ENCODE measurements at places on chromosomes 16 and 17.
A peak's percentile ranks its signal among the peaks of the same experiment; 100 is the strongest.

DNA sequence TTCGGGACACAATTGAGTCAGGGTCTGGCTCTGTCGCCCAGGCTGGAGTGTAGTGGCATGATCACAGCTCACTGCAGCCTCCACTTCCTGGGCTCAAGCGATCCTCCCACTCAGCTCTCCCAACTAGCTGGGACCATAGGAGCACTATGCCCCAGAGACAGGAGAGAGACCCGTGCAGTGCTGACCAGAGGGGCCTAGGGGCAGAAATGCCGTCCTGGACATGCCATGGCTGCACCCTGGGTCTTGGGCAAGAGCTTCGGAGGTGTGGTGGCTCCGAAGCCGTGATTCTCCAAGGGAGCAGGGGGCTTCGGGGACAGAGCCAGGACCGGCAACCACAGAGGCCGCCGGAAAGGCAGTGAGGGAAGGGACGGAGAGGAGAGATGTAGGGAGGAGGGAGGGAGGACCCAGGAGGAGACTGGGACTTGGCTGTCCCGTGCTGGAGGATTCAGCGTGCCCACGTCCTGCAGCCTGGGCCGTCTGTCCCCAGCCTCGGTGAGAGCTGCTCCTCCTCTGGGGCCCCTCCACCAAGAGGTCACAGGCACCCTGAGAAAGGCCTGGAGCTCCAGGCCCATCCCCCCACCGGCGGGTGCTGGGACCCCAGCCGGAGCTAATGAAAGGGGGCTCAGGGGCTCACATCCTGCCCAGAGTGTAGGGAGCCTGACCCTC is 21.9 kb downstream of the TPSD1 start:
- no peak for DNase-seq

- DNase-seq, result no peak
These were observed 263.5 kb upstream of the AXIN2 start for GRCh38 chr17:65824901-65825300.

GRCh38 chr17:3539881-3540540 is 17.6 kb downstream of the TRPV3 start:
- DNase-seq, result no peak

GRCh38 chr17:66533572-66533971 is 231.2 kb downstream of the PRKCA start:
- DNase-seq, result no peak

GRCh38 chr16:14101415-14101814 is 30.3 kb downstream of the MRTFB start:
- DNase-seq, result no peak

- DNase-seq, result no peak
These were observed 18.2 kb upstream of the KRT20 start for GRCh38 chr17:40903129-40903847.

DNA sequence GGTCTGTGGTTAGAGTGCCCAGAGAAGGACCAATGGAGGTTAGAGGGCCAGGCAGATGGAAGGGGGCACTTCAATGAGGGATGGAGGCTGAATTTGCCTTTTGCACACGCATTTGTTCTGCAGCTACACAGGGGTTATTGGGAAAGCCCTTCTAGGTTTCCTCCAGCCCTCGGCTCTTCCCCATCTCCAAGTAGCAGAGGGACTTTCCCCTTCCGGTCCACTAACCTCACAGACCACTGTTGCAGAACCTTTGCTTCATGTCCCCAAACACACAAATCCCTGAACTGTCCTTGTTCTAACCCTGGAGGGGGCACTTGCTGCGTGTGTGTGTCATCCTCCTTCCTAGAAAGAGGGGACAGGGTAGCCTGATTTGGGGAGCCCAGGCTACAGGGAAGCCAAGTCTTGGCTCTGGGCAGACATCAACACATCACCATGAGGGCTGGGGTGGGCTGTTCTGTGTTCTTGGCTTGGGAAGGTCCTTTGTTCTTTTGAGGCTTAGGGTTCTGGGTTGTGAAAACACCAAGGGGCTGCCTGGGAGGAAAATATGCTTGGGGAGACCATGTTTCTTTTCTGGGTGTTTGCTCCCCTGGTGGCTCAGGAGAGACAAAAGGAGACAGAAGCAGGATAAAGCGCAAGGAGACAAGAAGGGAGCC is 7.3 kb upstream of the NR1D1 start:
- DNase-seq, result no peak

GRCh38 chr16:2019518-2019920 is at the start of gene NPW:
TSS of gene NPW (plus strand) at chr16:2019785.
- DNase-seq, result no peak

DNA sequence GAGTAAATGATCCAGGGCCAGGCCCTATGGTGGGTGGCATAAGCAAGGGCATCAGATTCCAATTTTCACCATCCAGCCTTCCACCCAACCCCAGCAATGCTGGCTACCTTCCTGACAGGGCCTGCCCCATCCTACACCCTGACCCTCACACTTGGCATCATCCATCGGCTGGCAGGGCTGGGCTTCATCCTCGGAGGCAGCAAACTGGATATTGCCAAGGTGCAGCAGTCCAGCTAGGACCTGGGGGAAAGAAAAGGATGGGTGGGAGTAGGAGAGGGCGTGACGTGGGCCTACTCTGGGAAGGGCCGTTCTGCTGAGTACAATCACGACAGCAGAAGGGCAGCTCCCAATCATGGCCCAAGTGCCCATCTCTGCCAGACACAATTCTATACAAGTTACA is 23.5 kb downstream of the MYO19 start:
- DNase-seq, result no peak

- peak; percentile 89 for DNase-seq
These were observed 1.1 kb upstream of the STUB1 start for GRCh38 chr16:678858-679813.

GRCh38 chr17:14454746-14455145 is 153.9 kb downstream of the HS3ST3B1 start:
- DNase-seq, result no peak

- no peak for DNase-seq
These were observed 56.5 kb downstream of the CYTH1 start for GRCh38 chr17:78725448-78726021.

DNA sequence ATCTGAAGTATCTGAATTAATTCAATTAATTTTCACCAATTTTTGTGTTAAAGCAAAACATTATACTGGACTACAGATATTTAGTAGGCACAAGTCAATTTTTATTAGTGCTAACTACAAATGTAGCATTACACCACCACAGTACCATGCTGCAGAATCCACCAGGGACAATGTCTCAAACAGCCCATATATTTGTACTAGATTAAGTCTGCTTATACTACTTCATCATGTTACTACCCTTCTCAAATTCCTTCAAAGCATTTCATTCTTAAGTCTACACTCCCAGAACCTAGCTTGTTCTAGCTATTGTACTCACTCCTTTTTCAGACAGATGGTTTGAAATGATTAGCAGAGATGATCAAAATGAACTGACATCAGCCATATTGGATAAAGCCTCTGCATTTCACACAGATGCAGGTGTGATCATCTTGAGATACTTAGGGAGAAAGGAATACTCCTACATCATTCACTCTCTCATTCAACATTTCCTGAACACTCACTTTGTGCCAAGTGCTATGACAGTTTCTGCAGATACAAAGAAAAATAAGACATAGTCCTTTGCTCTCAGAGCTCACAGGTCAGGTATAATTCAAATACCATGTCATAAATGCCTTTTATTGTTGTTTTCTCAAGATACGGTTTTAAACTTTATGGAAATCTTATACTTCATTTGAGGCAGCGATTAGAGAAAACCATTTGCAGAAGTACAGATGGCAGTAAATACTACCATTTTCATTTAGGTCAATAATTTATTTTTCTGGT is 47.7 kb downstream of the SMURF2 start:
- DNase-seq, result no peak

DNA sequence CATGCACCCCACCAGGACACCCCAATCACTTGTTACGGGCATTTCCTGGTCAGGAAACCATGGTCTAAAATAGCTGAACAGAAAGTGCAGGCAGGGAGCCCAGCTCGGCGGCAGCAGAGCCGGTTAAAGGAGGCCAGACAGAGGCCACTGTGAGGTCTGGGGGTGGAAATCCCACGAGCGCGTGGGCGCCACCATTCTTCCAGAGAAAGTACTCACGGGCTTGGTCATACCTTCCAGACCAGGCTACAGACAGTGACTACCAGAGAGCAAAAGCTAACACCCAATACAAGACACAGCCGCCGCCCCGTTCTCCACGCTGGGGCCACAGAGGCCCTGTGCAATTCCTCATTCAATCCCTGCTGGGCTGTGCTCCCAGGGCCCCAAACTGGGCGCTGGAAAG is 11.9 kb downstream of the CEP131 start:
- DNase-seq, result no peak

DNA sequence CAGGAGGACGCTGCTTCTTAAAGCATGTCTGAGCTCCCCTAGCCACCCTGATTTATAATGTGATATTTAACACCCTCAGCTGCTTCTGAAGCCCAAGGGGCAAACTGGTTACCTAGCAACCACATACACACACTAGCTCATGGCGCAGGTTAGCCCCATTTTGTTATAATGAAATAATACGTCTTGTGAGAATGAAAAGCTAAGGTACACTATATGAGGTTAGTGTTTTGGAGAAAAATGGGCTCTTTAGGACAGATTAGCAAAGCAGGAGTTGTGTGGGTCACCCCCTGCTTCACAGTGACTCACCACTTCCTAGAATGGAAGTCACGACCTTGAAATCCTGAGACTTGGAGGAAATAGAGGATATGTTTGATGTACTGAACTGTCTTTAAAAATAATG is 404.8 kb upstream of the HSBP1 start:
- DNase-seq, result no peak

DNA sequence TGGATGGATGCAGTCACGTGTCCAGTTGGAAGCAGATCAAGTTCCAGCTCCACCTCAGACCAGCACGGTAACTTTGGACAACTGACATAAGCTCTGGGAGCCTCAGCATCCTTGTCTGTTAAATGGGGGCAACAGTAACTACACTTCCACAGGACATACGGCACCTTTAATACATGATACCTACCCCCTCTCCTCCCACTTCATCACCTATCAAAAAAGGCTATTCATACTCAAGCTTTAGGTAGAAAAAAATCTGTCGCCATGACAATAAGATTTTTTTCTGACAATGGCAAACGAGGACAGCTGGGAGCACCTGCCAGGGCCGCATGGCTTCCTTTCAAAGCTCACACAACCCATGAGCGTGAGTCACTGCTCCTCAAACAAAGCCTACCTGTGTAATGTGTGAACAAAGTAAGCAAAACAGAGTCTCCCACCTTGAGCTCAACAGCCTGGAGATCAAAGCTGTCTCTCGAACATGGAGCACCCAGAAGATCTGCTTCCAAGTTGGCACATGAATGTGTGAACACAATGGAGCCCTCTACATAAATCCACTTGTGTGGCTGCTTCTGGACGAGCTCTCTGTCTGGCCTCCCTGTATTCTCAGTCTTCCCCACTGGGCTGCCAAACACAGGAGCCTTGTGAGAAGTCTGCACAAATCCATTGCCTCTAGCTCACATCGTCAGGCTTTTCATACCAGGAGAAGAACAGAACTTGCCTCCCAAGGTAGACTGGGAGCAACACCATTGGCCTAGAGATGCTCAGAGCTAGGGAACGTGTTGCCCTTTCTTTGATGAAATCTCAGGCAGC is 459.7 kb downstream of the SOX9 start:
- DNase-seq, result no peak

- DNase-seq, result no peak
These were observed 115.1 kb upstream of the RPL38 start for GRCh38 chr17:74088285-74088933.

- DNase-seq, result no peak
These were observed at the start of gene ASPA for GRCh38 chr17:3475812-3476610. TSS of gene ASPA (plus strand) at chr17:3475997. CDS start at chr17:3476160, 163 bp downstream.

- DNase-seq, result peak; percentile 62
These were observed at the start of gene ITGB4 for GRCh38 chr17:75720656-75721462. TSS of gene ITGB4 (plus strand) at chr17:75721459. CDS start at chr17:75724704, 3,245 bp downstream.

DNA sequence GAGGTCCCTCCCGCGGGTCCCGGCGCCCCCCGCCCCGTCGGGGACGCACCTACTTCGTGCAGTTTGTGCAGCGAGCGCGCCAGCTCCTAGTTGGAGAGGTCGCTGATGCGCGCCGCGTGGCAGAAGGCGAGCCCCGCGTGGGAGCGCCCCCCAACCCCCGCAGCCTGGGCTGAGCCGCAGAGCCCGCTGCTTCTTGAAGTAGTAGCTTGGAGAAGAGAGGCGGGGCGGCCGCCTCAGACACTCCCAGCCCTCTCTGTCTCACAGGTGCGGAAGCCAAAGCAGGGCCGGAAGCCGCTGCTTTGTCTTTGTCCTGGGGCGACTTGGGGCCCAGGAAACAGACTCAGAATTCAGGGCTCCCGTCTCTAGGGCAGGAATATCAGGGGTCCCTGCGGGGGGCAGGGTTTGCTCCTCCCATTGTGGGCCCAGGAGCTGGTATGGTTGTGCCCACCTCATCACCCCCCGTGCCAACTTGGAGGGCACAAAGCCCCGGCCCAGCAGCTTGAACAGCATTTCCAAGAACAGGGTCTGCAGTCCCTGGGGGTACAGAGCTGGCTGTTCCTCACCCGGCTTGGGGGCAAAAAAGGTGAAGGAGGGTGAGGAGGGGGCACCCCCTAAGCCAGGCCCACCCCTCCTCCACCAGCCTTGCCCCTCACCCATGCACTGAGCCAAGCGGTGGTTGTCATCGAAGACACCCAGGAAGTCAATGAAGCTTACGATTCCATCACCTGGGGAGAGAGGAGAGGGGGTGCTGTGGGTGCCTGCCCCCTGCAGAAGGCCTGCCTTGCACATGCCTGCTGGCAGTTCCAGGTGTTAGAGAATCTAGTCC is 13.5 kb downstream of the SPATA32 start:
- peak; percentile 75 for DNase-seq

DNA sequence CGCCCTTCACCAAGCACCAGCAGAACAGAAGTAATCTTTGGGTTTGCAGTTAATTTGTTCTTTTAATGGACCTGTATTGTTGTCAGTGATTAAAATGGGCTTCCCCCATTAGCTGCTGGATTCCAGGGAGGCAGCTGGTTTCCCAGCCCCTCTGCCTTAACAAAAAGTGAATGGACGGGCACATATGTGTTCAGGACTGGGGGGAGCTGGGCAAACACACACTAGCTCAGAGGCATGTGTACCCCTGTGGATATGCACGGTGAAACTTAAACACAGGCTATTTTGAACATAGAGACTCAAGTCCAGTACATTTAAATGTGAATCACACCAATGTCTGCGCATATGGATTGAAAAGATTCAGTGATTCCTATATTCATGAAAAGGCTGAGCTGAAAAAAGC is 25.5 kb upstream of the TMEM132E start:
- DNase-seq, result no peak

DNA sequence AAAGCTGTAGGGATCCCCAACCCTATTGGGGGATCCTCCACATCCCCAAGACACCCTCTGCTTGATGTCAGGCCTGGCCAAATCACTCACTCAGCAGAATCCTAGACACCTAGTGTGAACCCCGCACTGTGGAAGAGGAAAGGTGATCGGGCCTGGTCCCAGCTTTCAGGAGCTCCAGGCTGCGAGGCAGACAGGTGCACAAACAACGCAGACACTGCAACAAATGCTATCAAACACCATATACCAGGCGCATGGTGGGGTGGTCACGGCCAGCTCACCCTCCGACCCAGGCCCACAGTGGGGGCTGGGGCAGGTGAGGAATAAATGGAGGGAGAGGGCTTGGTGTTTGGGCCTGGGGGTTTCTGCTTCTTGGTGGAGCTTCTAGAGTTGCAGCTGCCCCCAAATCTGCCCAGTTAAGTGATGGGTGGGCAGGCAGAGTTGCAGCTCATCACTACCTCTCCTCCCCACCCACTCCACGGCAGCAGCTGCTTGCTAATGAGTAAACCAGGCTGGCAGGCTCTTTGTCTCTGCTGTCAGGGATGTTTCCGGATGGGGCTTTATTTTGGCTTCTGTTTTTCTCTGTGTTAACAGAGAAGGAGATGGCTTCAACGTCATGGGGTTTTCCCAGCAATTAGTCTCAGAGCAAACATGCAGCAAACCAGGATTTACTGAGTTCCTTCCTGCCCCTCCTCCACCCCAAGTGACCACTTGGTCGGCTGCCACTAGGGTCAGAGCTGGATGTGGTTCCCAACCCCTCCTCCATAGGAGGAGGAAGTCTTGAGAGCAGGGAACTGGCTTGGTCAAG is 46.6 kb downstream of the PECAM1 start:
- no peak for DNase-seq

All from WERI-Rb-1 (cell line).